ENCODE measurements at places on chromosomes 2 and 18.

- no peak for DNase-seq
These were observed 198.8 kb upstream of the TCF4 start for GRCh38 chr18:55786651-55787272.

DNA sequence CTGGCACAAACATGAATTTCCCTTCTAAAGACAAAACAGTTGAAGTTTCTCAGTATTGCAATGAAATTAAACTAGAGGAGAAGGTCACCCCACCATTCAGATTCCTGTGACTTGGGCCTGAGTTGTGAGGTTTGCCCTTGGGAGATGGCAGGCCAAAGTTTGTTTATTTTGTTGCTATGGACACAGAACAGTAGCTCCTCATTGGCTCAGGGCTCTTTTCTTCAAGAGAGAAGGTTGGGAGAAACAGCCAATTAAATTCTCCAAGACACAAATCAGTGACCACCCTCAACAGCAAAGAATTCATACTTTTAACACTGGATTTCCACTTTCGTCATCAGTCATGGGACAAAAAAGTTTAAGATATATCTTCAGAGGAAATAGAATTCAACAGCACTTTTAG, at the start of gene FLACC1:
TSS of gene FLACC1 (minus strand) at position 125 of the 400 bp plus-strand sequence. CDS start 5,941 bp downstream, outside the sequence.
- DNase-seq, result no peak

DNA sequence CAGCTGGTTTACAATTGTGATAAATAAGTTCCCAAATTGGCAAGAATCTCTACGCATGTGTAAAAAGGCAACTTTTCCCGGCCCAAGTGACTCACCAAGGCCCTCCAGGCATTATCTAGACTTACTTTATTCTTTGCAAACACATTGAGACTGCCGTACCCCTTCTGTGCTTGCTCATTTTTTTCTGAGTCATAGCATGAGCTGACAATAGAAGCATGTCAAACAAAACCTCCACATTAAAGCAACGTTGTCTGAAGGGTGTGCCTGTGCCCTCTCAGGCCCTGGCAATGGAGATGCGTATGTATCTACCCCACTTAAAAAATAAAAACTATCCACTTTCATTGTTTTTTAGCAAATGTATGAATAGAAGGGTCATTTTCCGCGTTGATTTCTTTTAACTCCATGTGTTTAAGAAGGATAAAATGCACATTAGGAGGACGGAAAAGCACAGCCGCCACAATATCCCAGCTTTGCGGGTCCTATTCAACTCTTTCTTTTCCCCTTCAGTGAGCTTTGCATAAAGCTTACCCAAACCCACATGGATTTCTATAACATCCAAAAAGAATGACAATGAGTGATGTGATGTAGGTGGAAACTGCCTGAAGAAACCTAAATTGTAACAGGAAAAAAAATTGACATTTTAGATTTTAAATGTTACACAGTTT, 298.2 kb downstream of the CDCA7 start:
- DNase-seq, result no peak

- no peak for DNase-seq
These were observed 1.4 kb downstream of the MBP start for GRCh38 chr18:77131100-77131651.

- DNase-seq, result no peak
These were observed 2.1 kb downstream of the MLPH start for GRCh38 chr2:237488901-237489860.

GRCh38 chr2:19380532-19380931, 22.1 kb upstream of the OSR1 start:
- DNase-seq, result no peak

GRCh38 chr2:186755066-186755465, 61.2 kb downstream of the FAM171B start:
- no peak for DNase-seq

DNA sequence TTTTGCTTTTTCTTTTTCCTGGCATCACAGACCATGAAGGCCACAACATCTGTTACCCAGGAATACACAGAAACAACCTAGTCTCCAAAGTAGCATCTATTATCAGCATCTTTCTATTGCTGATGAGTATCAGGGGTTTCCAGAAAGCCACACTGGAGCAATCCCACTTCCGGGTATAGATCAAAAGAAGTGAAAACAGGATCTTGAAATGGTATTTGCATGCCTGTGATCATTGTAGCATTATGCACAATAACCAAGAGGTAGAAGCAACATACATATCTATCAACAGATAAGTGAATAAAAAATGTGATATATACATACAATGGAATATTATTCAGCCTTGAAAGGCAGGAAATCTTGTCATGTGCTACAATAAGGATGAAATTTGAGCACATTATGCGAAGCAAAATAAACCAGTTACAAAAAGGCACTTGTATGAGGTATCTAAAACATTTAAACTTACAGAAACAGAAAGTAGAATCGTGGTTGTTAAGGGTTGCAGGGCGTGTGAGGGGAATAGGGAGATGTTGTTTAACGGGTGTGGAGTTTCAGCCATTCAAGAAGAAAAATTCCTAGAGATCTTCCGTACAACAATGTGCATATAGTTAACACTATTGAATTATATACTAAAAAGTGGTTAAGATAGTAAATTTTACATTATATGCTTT, 115.1 kb downstream of the KCNE4 start:
- no peak for DNase-seq

DNA sequence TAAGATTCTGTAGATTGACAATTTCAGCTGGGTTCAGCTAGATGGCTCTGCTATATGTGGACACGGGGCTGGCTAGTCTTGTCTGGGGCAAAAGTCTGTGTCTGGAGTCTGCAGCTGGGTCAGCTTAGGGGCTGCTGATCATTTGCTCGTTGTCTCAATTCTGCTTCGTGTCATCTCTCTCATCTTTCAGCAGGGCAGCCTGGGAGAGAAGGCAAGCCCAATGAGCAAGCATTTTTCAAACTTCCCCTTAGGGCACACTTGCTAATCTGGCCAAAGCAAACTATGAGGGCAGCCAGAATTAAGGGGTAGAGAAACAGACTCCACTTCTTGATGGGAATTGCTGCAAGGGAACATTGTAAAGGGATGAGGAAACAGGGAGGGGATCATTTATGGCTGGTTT, 462.6 kb downstream of the SLC4A3 start:
- no peak for DNase-seq

- DNase-seq, result no peak
These were observed 66.1 kb downstream of the MARCO start for GRCh38 chr2:119008108-119008507.

DNA sequence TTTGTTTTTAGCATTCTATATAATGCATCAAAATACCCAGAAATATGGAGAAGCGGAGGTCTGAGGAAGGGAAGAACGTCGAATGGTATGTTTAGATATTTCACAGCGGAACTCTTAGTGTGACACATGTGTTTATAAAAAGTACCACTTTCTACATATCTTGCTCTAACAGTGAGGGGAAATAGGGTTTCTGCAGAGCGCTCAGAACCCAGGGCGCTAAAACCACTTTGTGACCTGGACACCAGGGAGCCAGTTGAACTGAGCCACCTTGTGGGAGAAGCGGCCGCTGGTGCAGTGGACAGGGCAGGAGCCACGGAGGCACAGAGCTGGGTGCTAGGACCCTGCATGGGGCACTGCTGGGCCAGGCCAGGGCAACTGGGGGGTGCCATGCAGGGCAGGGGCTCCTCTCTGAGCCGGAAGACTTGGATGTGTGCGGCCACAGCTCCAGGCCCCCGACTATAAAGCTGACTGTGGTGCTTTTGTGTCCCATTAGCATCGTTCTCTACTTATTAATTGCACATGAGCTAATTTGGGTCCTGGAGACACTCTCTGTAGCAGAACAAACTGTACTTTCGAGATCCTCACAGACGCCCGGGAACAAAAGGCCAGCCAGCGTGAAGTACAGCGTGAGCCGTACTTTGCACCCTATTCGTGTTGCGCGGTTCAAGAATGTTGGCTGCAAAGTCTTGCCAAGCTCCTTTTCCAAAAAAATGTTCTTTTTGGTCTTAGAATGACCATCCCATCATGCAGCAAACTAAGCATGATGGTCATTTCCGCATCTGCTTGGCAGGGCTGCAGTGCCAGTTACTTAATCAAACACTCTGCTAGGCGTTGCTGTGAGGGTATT, 151.9 kb upstream of the ALKAL2 start:
- DNase-seq, result no peak

DNA sequence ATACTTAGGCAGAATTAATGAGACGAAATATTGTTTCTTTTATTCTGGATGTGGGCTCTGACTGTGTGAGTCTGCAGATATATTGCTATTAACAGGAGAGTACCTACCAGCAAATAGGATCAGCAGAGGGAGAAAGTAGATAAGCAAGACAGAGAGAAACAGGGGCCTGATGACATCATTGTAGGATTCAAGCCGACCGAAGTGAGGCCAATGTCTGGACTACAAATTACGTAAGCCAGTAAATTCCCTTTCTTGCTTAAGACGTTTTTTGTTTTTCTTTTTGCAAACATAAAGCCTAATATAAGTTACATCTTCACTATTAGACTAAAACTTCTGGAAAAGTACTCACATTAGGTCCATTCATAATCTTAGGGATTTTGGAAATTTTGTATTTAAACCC, 21.4 kb upstream of the PTPRM start:
- DNase-seq, result no peak

DNA sequence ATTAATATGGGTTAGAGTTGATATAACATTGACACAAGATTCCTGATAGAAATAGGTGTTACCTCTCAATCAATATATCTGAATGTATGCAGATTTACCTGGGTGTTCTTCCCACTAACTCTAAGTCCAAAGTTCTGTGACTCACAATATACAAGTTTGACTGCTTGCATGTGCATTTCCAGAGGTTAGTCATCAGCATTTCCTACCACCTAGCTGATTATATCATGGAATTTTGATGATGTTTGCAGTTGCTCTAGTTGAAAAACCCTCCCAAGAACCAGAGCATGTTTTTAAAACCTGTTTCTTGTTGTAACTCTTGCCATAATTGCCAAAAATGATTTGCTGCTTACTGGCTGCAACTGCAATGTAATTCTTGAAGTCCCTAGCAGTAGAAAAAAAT, 15.0 kb upstream of the DSG1 start:
- DNase-seq, result no peak

- DNase-seq, result no peak
These were observed 13.3 kb downstream of the DSC1 start for GRCh38 chr18:31149351-31149750.

GRCh38 chr2:62408241-62408677, 97.7 kb downstream of the TMEM17 start:
- no peak for DNase-seq

- no peak for DNase-seq
These were observed 201.7 kb upstream of the CWC22 start for GRCh38 chr2:180208841-180209240.

DNA sequence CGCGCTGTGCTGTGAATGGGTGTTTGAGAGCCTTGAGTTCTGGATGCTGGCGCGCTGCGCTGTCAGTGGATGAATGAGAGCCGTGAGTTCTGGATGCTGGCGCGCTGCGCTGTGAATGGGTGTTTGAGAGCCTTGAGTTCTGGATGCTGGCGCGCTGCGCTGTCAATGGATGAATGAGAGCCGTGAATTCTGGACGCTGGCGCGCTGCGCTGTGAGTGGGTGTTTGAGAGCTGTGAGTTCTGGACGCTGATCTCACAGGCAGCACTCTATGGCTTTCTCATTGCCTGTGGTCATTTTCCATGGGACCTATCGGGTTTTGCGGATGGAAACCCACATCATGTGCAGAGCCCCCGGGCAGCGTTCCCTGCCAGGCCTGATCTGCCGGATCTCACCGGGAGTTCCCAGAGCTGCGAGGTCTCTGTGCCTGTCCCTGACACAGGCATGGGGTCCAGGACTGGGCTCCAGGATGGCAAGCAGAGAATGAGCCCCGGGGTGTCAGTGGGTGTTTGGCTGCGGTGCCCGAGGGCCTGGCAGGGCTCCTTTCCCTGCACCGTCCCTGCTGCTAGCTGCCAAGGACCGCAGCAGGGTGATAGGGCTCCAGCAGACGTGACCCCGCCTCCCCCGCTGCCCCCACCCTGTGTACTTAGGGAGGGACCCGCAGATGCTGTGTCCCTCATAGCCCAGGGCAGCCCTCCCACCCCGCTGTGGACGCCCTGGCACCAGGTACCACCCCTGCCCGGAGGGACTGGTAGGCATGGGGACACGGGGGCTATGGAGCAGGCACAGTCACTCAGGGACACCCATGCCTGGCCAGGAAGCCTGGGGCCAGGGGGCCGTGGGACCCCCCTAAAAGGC, 9.7 kb downstream of the PDCD1 start:
- DNase-seq, result no peak

DNA sequence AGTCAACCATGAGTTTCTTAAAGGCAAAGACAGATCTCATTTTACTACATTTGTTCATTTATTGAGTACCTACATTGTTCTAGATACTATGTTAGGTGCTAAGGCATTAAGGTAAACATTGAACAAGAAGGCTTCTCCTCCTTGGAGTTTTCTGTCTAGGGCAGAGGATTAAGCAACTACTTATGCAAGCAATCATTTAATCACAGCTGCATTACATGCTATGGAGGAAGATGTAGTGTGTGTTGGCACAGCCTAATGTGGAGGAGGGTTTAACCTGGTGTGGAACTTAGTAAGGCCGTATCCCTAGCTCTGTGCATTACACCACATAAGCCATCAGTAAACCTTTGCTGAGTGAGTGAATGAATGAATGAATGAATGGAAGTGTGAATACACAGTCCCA, 106.5 kb upstream of the MAP3K20 start:
- DNase-seq, result no peak

GRCh38 chr2:29053223-29053622, 21.1 kb downstream of the PCARE start:
- DNase-seq, result no peak

GRCh38 chr18:46301081-46301480, 196.9 kb downstream of the HAUS1 start:
- DNase-seq, result no peak

GRCh38 chr2:160356485-160356884, 137.1 kb downstream of the RBMS1 start:
- no peak for DNase-seq

DNA sequence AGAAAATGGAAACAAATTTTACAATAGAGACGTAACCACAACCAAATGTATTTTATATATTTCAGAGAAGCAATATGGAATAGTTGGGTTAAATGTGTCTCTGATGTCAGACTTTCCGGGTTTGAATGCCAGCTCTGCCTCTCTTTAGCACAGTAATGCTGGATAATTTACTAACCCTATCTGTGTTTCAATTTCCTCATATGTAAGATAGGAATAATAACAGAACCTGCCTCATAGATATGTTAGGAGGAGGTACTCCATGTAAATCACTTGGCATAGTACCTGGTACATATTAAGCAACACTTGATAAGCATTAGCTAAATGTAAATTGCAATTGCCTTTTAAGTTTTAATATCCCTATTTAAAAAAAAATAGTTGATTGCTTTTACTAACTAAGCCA, 231.3 kb upstream of the ZC3H15 start:
- DNase-seq, result no peak

GRCh38 chr2:72082021-72082601, 65.6 kb downstream of the CYP26B1 start:
- no peak for DNase-seq

- DNase-seq, result no peak
These were observed 261.2 kb downstream of the EIPR1 start for GRCh38 chr2:3116371-3116770.

GRCh38 chr18:79631761-79632446, 47.7 kb upstream of the CTDP1 start:
- no peak for DNase-seq

DNA sequence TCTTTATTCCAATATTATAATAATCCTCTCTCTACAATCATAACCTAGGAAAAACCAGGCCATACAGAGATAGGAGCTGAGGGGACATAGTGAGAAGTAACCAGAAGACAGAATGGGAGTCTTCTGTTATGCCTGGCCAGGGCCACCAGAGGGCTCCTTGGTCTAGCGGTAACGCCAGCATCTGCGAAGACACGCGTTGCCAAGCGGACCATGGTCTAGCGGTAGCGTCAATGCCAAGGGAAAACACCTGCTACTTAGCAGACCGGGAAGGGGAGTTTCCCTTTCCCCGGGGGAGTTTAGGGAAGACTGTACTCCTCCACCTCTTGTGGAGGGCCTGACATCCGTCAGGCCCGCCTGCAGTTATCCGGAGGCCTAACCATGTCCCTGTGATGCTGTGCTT, 36.6 kb downstream of the ARL6IP6 start:
- DNase-seq, result no peak
